NCI-H748 treated with DMSO at 0.1 percent for 48 hours (cell line): ENCODE measurements at places on chromosomes 16 and 17.

- DNase-seq: no peak
Measured at GRCh38 chr17:81676906-81677305, 6.7 kb downstream of the ARL16 start.

DNA sequence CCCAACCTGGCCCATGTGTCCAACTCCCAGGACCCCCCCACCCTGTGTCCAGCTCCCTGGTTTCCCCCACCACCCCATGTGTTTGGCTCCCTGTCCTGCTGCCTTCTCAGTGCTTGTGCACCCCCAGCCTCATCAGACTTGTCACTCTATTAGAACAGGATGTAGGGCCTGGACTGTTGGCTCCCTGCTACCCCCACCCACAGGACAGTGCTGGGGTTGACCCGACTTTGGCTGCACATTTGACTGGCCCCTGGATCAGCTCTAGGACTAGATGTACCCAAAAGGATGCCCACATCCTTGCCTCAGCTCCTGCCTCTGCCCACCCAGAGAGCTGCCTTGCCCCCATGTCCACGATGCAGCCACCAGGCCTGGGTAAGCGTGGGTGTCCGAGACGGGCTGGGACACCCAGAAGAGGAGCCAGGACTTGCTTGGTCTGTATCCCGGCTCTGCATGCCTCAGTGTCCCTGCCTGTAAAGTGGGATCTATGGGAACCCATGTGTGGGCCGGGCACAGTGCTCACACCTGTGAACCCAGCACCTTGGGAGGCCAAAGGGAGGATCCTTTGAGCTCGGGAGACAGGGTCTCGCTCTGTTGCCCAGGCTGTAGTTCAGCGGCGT lies 1.5 kb upstream of the CCDC57 start:
- no peak for DNase-seq

DNA sequence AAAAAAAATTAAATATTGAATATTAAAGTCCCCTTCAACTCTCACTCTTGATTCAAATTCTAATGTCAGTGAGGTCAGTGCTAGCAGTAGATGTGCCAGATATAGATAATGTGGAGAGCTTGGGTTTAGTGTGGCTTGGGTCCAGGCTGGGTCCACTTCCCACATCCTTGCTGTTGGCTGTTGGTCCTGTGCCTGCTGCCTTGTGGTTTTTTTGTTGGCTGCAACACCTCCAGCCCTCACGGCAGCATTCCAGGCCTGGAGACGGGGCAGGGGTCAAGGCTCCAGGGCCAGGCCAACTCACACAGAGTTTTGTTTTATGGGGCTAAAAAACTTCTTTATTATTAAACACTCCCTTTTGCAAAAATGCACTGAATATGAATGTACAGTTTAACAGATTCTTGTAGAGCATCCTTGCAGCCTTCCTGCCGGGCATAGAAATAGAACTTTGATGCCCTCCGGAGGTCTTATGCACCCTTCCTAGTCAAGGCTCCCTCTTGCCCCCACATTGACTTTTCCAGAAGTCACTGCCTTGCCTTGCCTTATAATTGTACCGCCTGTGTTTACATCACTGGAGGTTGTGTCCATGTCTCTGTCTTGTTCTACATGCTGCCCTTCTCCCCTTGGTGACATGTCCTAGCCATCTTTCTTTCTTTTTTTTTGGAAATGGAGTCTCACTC lies 25.5 kb upstream of the MYO15B start:
- no peak for DNase-seq

- DNase-seq: peak; percentile 51
Measured at GRCh38 chr16:82782715-82783251, 156.0 kb downstream of the CDH13 start.

DNA sequence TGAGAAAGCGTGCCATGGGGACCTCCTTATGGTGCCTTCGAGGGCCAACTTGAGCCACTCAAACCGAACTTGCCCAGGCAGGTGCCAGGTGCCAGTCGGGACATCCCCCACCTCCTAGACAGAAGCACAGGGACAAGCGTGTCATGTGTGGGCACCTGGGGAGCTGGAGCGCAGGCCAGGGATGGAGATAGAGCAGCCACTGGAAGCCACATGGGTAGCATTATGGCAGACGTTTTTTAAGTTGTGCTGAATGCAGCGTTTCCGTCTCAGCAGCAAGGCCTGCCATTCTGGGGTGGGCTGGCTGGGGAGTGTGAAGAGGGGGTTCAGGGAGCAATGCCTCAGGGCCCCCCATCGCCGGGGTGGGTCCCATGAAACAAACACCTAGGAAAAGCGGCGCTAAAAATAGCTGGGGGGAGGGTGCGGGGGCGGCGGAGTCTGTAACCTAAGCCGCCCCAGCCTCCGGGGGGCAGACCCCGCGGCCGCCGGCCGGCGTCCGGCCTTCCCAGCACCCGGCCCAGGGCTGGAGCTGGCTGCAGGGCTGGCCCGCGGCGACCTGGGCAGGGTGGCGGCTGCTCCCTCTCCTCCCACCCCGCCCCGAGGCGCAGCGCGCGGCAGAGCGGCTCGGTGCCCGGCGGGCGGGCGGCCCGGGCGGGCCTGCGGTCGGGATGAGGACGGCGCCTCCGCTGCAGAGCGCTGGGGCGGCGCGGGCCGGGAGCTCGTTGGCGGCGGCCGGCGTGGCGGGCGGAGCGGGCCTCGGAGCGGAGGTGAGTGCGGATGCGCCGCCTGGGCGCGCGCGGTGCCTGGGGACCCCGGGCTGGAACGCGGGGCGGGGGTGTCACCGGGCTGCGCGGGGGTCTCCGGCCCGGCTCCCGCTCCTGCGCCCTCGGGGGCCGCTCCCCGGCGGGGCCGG lies at the start of gene ZNF469:
Gene ZNF469 (plus strand): TSS at position 469 of the 910 bp plus-strand sequence. CDS start 44,512 bp downstream, outside the sequence.
- no peak for DNase-seq

- DNase-seq: no peak
Measured at GRCh38 chr17:1813088-1813487, 16.6 kb downstream of the SMYD4 start.

- DNase-seq: no peak
Measured at GRCh38 chr17:77744066-77744988, 214.2 kb upstream of the TNRC6C start.

GRCh38 chr16:1367486-1368174 lies 15.9 kb downstream of the GNPTG start:
- no peak for DNase-seq

- no peak for DNase-seq
Measured at GRCh38 chr17:6045621-6046357, 24.4 kb upstream of the WSCD1 start.

DNA sequence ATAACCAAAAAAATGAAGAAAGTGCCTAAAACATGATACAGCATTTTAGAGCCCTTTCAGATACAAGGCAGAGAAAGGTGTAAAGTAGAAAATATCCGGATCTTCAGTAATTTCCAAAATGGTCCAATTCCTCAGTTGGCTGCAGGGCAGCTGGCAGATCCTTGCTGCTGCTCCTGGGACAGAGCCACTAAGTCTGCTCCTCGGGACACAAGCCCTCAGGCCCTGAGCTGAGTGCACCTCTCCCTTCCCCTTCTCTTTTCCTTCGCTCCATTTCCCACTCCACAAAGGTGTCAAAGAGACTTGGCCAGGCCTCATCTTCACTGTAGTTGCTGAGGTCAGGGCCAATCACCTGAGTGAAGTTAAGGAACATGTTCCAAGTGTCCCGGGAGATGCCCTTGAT lies 40.5 kb downstream of the DCUN1D3 start:
- no peak for DNase-seq

GRCh38 chr17:72382971-72383722 lies 262.3 kb downstream of the SOX9 start:
- DNase-seq: no peak

DNA sequence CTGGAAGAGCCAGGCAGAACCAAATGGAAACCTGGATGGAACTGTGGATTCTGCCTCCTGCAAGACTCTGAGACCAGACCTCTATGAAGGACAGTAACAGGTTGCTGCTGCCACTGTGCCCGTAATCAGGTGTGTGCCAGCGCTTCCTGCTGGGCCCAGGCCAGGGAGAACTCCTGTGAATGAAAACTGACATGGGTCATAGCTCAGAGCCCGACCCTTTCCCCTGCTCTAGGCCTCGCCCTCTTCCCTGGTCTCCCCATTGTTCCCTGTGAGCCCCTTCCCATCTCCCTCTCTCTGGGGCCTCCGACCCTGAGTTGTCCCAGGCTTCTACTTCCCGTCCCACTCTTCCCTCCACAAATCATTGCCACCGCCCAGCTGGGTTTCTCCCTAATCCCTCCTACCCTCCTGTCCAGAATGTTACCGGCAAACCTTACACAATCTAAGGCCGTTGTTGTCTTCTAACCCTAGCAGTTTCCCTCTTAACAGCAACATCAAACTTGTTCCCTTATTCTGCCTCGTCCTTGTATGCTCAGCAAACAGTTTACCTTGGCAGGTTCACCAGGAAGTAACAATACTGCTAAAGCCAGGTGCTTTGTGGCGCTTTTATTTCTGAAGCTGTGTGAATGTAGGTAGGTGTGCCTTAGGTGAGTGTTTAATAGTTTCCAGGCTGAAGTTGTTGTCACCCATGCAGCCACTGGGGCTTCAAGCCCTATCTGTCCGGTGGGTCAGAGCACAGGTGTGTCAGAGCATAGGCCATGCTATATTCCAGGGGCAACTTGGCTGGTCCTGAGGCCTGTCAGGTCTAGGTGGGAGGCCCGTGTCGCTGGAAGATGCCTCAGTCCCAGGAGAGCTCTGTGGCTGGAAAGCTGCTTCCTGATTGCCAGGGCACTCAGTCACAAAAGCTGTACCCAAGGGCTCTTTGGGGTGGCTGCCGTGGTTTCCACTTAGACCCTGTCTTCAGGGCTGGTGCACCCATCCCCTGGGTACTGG lies 32.0 kb downstream of the SMPD3 start:
- DNase-seq: peak; percentile 83

DNA sequence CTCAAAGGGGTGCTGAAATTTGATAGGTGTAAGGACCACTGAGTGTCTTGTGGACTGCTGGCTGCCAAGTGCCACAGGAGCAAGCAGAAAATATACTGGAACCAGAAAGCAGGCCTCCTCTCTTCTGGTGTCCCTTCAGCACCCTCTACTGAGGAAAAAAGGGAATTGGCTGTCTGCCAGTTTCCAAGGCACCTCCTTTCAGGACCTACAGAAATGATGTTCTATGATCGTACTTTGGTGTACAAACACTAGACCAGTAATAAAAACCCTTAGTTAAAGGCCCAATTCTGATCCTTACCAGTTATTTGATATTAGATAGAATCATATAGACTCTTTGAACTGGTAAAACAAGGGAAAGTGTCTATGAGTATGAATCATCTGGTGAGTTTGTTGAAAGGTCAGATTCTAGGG lies 35.8 kb upstream of the BCAS3 start:
- peak; percentile 37 for DNase-seq

DNA sequence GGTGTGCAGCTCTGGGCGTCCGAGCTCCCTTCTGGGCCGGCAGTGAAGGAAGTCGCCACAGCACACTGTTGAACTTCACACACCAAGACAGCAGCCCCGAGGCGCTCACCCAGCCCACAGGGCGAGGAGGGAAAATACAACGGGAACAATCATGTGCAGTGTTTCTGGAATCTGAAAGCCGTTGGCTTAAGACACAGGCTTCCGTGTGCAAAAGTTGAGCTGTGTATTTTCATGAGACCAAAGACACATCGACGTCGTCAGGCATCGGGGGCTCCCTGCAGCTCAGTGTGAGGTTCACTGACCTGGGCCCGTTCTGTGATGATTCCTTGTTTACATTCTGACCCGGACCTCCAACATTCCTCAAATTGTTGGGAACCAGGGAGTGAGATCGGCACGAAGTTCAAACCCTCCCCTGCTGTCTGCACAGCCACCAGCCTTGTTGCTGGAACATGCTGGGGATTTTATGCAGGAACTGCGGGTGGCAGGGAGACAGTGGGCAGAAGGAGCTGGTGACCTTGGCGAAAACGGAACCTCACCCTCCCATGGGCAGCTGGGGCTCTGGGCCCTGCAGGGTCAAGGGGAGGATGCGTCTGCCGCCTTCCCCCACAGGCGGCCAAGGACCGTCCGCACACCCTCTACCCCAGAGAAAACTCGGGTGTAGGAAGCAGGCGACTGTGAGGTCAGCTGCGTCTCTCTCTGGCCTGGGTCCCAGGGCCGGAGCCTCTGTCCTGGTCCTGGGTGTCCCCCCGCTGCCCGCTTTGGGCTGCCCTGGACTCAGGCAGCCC lies 72.2 kb downstream of the METRNL start:
- no peak for DNase-seq

- no peak for DNase-seq
Measured at GRCh38 chr17:15931394-15931793, 13.5 kb upstream of the ADORA2B start.

GRCh38 chr16:64910356-64910755 lies 211.5 kb downstream of the CDH11 start:
- DNase-seq: no peak
